ENCODE measurements at places on chromosomes 6 and 20.

GRCh38 chr20:10761232-10761631, 87.4 kb upstream of the JAG1 start:
- DNase-seq, result no peak

- DNase-seq, result no peak
Observed at GRCh38 chr6:41475164-41475563, 71.0 kb upstream of the FOXP4 start.

GRCh38 chr20:16364320-16364687, 208.9 kb downstream of the KIF16B start:
- no peak for DNase-seq

DNA sequence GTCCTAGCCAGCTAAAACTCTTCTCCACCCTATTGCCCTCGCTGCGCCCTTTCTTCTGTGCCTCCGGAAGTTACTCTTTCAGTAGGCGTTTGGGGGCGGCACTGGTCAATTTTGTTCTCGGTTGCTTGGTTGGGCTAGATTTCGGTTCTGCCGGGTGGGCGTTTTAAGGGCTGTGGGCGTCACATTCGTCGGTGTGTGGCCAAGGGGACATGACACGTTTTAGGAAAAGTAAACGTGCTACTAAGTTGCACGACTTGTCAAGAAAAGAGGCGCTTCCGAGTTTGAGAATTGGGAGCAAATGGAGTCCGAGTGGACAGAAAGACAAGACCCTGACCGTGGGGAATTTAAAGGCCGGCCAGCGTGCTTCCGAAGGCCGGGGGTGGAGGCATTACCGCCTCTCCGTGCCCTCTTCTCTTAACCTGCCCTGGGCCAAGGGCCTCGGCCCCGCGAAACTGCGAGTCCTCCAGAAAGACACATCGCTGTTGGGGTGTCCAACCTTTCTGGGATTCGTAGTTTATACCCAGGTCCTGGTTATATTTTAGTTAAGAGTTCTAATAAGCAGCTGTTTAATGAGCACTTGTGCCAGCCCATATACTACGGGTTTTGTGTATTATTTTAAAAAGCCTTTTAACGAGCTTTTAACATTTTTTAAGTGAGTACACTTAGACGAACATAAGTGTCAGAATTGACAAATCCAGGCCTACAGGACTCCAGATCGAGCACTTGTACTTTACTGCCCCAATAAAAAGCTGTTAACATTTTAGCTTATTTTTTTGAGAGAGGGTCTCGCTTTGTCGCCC, 664 bp upstream of the BAG6 start:
- DNase-seq, result no peak

DNA sequence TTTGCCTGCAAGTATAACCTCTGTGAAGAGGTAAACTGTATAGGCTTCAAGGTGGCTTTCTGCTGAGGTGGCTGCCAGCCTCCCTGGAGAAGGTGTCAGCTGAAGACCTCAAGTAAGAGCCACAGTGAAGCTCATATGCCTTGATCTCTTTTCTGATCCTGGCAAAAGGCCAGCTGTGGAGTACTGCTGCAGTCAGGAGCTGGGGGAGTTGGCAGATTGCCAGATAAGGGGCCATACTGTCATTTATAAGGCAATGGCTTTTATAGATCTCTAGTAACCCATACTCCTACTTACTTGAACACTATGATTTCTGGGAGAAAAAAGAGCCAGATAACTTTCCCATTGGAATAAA, 8.8 kb upstream of the CEP85L start:
- DNase-seq, result no peak

- DNase-seq, result no peak
Observed at GRCh38 chr6:146598772-146599405, at the start of gene ADGB. TSS of gene ADGB (plus strand) at chr6:146598972. CDS start at chr6:146599041, 69 bp downstream.

DNA sequence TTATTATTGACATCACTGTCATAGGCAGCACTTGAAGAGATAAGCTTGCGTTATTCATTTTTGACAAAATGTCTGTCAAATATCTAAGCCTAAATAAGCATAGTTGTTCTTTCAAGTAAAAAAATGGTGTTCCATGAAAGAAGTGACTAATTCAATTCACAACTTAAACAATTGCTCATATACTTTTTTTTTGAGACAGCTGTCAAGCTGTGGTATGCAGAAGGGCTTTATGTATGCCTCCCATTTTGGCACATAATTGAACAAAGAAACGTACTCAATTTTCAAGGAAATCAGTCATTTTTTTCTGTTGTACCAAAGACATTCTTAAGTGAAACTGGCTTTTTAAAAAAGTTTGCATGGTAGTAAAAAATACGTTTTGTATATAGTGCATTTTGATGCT, 8.5 kb downstream of the AFDN start:
- DNase-seq, result no peak

DNA sequence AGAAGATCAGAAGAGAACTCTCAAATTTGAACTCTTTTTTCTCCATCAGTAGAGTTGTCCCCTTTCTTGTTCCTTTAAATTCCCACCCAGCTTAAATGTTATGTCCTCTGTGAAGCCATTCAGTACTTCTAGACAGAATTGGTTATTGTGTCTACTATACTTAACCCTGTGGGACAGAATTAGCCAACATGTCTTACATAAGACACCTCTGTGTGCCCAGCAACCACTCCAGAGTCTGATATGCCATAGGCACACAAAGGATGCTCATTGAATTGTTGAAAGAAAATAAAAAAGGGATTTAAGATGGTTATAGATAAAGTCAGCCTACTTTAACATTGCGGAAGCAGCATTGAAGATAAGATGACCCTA, 77.0 kb upstream of the LTV1 start:
- DNase-seq, result no peak

GRCh38 chr6:168380956-168381605, 59.9 kb upstream of the SMOC2 start:
- no peak for DNase-seq

- no peak for DNase-seq
Observed at GRCh38 chr6:35511562-35511941, 1.1 kb downstream of the TULP1 start.

- no peak for DNase-seq
Observed at GRCh38 chr6:135410856-135411255, 86.7 kb downstream of the AHI1 start.

- no peak for DNase-seq
Observed at GRCh38 chr6:56853541-56853940, 101.4 kb upstream of the BEND6 start.

GRCh38 chr6:143536866-143537691, 25.6 kb upstream of the FUCA2 start:
- peak; percentile 61 for DNase-seq

- no peak for DNase-seq
Observed at GRCh38 chr6:21461844-21462518, 131.6 kb upstream of the SOX4 start.

- no peak for DNase-seq
Observed at GRCh38 chr20:6685181-6685582, 82.3 kb upstream of the BMP2 start.

DNA sequence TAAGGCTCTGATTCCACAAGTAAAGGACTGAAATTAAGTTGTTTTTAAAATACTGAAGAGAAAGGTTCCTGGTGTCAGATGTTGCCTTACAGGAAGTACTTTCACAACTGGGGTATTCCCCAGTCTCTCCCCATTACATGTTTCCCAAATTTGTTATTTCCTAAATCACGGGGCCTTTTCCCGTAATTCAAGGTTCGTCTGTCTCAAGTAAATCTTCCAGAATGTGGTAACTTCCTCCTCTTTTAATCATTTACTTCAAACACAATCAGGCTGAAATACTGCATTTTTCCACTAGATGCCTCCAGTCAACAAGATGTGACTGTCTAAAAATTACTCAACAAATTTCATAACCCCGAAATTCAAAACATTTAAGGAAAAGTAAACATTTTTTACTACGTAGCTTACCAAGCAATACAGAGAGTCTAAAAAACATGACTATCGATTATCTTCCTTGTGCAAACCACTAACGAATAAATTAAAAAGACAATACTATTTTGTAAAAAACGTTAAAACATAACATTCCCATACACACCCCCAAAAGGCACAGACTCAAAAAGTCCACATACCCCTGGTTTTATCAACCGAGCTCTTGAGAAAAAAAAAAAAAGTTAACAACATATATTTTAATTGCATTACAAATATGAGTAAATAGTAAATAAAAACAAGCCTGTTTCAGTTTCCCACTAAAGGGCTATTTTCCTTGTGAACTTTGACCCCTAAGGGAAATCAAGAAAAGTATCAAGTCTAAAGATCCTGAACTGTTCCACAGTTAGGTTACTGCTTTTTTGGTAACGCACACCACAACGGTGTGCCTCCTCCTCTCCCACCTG, 1.7 kb downstream of the SOD2 start:
- DNase-seq, result no peak

- DNase-seq, result no peak
Observed at GRCh38 chr6:29651413-29652197, 5.3 kb upstream of the MOG start.

- DNase-seq, result no peak
Observed at GRCh38 chr20:63642527-63643247, 10.5 kb downstream of the STMN3 start.

- DNase-seq, result no peak
Observed at GRCh38 chr6:65799389-65799788, 92.4 kb upstream of the EYS start.

DNA sequence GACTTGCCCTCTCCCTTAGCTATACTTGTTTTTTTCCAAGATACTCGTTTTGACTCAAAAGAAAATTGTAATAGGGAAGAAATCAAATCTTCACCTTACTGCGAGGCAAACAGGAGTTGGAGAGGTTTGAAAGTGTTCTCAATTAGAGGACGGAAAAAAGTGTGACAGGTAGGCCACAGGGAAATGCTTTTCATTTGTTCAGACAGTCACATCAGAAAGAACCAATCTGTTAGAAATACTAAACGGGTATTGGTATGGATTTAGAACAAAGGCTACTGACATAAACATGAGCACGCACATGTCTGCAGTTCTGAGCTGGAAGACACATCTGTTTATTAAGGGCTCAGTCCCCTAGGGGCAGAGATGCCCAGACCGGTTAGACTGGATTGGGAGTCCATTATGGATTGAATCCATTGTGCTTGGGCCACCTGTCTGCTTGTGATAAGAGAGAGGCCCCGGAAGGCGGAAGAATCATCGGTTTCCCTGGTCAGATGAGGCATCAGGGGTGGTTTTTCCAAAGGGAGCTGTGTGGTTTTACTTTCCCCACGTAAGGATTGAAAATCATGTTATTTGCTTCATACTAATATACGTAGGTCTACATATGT, 220.9 kb upstream of the MYLIP start:
- no peak for DNase-seq

GRCh38 chr20:53223626-53224172, 251.5 kb downstream of the TSHZ2 start:
- DNase-seq, result no peak

DNA sequence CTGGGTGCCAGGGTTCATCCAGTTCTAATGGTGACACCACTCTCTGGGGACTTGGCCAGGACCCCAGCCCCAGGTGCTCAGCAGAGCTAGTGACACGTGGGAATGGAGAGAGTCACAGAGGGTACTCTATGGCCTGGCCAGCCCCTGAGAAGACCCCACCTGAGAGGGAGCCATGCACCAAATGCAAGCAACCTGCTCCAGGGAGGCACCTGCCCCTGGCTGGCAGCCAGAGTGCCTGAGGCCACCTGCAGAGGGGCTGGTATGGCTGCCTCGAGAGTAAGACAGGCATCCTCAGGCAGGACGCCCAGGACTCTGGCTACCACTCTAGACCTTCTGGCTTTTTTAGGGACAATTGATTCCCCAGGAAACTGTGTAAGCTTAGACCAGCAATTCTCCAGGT, 38.6 kb upstream of the CST7 start:
- no peak for DNase-seq

- no peak for DNase-seq
Observed at GRCh38 chr20:56779452-56780143, 150.5 kb downstream of the TFAP2C start.

DNA sequence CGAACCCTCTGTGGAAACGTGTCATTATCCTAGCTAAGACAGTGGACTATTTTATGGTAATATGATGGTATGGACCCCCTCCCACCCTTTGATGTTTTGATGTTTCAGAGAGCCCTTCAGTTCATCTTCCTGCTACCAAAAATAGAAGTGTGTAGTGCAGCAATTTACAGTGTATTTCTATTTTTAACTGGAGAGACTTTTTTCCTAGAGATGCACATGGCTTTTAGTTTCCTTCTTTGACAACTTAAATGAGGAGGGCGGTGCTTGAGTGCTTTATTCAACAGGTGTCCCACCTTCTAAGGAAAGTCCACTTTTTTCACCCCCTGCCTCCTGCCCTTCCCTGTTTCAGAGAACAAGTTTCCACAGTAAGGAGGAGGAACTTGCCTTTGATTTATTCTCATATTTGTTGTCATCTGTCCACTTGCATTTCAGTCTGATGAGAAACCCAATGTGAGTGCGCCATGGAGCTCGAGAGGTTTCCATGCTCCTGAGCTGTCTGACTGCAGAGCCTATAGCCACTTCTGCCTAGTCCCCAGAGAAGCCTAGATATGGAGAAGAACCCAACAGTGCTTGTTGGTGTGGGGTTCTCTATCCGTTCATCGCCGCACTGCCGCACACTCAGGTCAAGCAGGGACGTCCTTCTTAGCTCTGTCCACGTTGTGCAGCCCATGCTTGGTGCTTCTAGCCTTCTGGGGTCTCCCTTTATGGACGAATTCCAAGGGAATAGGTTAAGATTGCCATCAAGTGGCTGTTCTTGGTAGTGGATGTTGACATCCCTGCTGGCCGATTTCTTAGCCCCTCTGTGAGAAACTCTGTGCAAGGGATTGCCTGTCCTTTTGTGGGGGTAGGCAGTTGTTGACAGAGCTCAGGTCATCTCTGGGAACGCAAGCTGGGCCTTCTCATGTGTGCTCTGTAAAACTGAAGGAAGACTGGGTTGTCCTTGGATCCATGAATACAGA, 144.2 kb downstream of the JARID2 start:
- DNase-seq, result no peak

GRCh38 chr6:65280060-65280459, 427.0 kb downstream of the EYS start:
- DNase-seq, result no peak

- no peak for DNase-seq
Observed at GRCh38 chr6:113694278-113695077, 162.7 kb upstream of the MARCKS start.

GRCh38 chr6:8149350-8149749, 47.0 kb upstream of the EEF1E1 start:
- no peak for DNase-seq

GRCh38 chr6:134413241-134413643, 95.3 kb upstream of the SGK1 start:
- DNase-seq, result no peak

- no peak for DNase-seq
Observed at GRCh38 chr6:158784505-158784904, 34.7 kb downstream of the EZR start.

GRCh38 chr20:44692932-44693480, 22.2 kb upstream of the CCN5 start:
- DNase-seq, result no peak

- DNase-seq, result no peak
Observed at GRCh38 chr20:43191946-43192863, 2.5 kb upstream of the PTPRT start.

- no peak for DNase-seq
Observed at GRCh38 chr6:126880964-126881363, 237.5 kb upstream of the RSPO3 start.

- no peak for DNase-seq
Observed at GRCh38 chr6:93972791-93973190, 553.4 kb upstream of the EPHA7 start.

- no peak for DNase-seq
Observed at GRCh38 chr20:49969234-49969633, 13.5 kb upstream of the SNAI1 start.

GRCh38 chr6:15864038-15864707, 201.3 kb upstream of the DTNBP1 start:
- no peak for DNase-seq

Data from activated T-helper 2 cell treated with anti-CD3 and anti-CD28 coated beads, Interferon-gamma antibody, Interleukin-2, Interleukin-4, amounts not matched to agents 10 μg/mL and 5 μg/mL and 100 μg/mL, durations not matched to agents 14 hours and 24 hours and 36 hours (primary cell).